ENCODE measurements at places on chromosomes 7 and 10.

DNA sequence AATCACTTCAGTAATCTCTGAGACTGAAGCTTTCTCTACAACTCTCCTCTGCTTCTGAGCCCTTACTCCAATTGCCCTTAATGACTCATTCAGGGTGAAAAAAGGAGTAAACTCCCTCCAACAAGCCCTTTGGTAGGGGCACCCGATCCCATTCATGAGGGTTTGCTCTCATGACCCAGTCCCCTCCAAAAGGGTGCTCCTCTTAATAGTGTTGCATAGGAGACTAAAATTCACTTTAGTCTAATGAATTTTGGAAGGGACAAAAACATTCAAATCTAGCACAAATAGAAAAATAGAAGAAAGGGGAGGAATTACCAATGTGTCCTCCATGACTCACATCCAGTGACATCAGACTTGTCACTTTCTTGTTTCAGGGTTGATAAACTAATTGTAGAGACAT, 66.2 kb upstream of the CCNY start:
- DNase-seq, result no peak

DNA sequence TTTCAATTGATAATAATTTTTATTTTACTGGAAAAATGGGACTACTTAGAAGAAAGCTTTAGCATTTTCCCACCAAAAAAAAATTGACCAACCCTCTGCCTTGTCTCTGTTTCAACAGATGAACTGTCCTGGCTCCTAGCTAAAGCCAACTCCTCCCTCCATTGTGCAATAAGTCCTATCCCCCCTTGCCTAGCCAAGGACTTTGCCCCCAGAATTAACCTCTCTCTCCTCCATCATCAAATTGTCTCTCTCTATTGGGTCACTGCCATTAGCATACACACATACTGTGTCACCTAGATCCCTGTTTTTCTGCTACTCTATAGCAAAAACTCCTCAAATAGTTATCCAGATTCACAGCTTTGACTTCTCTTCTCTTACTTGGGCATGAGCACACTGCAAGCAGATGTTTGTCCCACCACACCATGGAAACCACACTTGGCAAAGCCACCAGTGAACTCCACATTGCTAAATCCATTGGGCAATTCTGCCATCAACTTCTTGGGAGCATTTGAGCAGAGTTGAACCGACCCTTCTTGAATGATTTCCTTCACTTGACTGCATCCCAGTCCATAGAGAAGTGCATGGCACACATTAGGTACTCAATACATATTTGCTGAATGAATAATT, 91.4 kb upstream of the NEBL start:
- DNase-seq, result no peak

GRCh38 chr7:120052884-120053382, 220.0 kb upstream of the KCND2 start:
- DNase-seq, result no peak

- DNase-seq, result no peak
Observed at GRCh38 chr10:75764974-75765788, 333.8 kb downstream of the LRMDA start.

DNA sequence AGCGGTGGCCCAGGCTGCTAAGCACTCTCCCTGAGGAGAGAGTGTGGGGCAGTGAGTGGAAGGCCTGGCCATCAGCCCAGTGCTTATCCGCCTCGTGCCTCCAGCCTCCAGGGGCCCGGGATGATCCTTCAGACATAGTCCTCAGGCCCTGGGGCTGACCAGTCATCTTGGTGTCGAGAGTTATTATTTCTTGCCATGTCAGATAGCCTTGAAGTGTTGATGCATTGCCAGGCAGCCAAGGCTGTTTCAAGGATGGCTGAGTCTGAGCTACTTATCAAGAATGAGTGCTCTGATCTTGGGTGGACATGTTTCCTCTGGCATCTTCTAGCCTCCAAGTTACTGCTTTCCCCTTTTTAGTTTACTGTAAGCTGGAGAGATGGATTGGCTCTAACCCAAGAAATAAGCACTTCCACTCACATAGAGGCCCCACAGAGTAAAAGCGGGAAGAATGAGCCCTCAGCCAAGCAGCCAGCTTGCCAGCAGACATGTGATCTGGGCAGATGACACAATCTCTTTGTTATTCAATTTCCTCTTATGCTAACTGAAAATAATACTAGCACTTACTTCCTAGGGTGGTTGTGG, 136.5 kb upstream of the NAMPT start:
- no peak for DNase-seq

- DNase-seq, result no peak
Observed at GRCh38 chr10:119183664-119184412, 5.2 kb upstream of the PRDX3 start.

DNA sequence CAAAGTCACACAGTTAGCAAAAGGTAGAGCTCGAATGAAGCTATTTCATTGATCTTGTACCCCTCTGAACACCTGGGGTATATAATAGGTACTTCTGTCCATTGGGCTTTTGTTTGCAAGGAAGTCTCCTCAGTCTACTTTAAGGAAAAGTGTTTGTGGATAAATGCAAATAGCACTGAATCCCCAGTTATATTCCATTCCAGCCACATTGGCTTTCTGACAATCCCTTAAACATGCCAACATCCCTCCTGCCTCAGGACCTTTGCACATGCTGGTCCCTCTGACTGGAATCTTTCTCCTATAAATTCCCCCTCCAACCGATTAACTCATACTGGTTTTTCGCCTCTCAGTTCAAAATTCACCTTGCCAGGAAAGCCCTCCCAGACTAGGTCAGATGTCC, 17.1 kb downstream of the DUSP5 start:
- DNase-seq, result no peak

DNA sequence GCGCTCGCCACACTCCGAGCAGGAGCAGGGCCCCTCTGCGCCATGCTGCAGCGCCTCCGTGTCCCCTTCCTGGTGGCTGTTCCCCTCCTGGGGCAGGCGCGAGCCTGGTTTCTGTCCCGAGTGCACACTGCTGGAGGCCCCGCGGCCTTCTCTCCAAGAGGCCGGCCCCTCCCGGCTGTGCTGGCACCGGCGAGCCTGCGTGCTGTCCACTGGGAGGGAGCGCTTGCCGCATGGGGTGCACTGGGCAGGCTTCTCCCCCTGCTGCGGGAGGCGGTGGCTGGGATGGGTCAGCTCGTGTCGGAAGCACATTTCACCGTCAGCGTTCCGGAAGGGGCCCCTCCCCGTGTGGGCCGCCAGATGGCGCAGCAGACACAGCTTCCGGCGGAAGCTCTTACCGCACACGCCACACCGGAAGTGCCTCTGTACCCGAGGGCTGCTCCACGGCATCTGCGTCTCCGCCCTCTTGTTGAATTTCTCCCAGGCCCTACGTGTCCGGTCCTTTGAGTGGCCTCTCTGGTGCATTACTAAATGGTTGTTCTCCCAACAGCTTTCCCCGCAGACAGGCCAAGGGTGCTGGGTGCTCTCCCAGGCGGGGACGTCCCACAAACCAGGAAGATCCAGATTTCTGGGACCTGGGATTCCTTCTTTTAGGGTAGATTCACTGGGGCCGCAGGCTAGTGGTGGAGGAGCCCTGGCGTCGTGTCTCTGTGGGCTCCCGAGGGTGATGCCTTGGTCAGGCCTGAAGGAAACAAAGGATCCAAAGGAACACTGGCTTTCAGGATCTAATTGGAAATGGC, 18.7 kb downstream of the ZNF786 start:
- no peak for DNase-seq

- DNase-seq, result no peak
Observed at GRCh38 chr10:1608851-1609647, 128.3 kb downstream of the ADARB2 start.

DNA sequence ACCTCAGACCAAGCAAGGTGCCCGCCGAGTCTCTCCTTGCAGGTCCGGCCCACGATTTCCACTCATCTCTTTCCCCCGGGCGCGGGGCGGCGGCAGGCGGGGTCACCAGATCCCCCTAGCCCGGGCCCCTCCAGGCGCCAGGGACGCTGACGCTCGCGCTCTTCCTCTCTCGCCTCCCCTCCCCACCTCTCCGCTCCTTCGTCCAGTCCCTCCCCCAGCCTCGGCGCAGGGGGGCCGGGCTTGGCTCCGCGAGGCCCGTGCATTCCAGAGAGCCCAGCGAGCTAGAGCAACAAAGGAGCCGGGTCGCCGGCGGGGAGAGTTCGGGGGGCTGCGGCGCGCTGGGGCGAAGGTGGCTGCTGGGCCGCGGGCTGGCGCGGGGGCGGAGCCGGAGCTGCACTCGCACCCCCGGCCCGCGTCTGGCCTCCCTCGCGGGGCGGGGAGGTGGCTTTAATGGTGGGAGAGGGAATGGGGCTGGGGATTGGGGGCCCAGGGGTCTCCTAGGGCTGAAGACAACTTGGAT, at the start of gene SMO:
Gene SMO (plus strand): TSS at position 262 of the 520 bp plus-strand sequence. CDS start 519 bp downstream, outside the sequence.
- DNase-seq, result no peak

DNA sequence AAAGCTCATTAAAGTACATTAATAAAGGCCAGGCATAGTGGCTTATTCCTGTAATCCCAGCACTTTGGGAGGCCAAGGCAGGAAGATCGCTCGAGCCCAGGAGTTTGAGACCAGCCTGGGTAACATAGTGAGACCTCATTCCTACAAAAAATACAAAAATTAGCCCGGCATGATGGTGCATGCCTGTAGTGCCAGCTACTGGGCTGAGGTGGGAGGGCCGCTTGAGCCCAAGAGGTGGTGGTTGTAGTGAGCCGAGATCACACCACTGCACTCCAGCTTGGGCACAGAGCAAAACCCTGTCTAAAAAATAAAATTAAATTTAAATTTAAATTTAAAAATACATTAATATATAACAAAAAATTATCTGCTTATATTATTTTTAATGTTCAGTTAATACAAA, 7.1 kb upstream of the TAS2R39 start:
- no peak for DNase-seq

- no peak for DNase-seq
Observed at GRCh38 chr7:47460251-47460989, 121.5 kb downstream of the TNS3 start.

GRCh38 chr10:16965740-16966447, 148.7 kb upstream of the RSU1 start:
- DNase-seq, result no peak

- DNase-seq, result no peak
Observed at GRCh38 chr7:1578513-1578912, 8.7 kb upstream of the PSMG3 start.

- no peak for DNase-seq
Observed at GRCh38 chr10:119651514-119652360, 557 bp downstream of the BAG3 start.

DNA sequence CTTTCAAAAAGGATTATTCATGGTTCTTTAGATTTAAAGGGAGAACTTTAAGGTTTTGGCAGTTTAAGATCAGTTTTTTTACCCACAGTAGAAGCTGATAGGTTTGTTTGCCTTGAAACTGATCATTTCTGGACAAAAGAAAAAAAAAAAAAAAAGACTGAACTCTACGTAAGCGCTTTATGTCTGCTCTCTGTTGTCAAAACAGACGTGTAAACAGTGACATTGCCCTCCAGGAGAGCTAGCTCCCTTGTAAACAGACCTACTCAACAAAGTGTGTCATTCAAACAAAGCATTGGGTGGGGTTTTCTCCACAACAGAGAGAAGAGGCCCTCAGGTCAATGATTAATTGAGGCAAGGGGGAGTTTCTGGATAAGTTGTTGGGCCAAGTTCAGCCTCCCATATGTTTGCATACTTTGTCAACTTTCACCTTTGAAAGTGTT, 568.1 kb upstream of the LRRN3 start:
- DNase-seq, result no peak

DNA sequence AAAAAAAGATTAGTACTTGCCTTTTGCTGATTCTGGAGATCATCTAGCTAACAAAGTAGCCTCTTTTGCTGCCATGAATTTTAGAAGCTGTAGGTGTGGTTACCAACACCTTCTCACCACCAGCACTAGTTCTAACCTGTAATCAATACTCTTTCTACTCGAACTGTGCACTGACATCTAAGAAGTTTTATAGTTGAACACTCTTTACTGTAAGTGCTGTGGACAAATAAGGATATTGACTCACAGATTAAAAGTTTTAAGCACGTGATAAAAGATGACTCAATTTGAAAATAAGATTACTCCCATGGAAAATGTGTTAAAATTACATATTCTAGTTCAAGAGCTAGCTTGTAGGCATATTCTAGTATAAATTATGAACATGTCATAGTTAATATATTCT, 89.9 kb downstream of the REEP3 start:
- no peak for DNase-seq

GRCh38 chr7:30713392-30713791, 31.1 kb upstream of the CRHR2 start:
- no peak for DNase-seq

GRCh38 chr10:30902621-30903396, 128.9 kb downstream of the ZNF438 start:
- no peak for DNase-seq

GRCh38 chr10:84205853-84206525, 11.7 kb downstream of the CDHR1 start:
- no peak for DNase-seq

DNA sequence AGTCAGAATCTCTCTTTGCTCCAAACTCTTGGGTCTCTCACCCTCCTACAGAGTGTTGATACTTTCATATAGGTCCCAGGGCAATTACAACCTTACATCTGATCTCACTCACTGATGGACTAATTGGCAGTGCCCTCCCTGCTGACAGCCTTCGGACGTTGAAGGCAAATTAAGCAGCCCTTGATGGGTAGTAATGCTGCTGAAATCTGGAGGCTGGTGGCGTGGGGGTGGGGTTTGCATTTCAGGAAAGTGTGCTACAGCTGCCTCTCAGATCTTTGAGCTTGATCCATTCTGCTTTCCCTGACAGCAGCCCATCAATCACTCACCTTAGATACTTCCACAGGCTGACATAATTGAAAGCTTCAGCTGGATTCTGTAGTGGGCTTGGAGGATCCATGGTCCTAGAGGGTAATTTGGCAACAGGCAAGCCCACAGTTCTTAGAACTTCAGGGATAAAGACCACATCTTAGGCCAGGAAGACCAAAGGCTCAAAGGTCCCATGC, 349.1 kb upstream of the PODXL start:
- no peak for DNase-seq

DNA sequence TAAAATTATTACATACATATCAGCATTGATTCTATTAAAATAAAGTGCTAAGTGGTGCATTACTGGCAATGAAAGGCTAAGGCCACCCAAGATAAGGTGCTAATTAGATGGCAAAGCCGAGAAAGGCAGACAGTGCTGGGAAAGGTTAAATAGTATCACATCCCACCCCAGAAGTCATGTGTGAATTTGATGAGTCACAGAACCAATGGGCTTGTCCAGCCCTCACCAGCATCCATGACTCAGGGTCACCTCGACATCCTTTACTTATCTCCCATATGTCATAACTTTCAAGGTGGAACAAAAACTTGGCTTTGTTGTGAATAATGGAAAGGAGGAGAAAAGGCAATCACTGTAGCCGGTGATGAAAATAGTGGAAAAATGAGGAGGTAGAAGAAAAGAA, 459.1 kb downstream of the PLXNA4 start:
- no peak for DNase-seq

DNA sequence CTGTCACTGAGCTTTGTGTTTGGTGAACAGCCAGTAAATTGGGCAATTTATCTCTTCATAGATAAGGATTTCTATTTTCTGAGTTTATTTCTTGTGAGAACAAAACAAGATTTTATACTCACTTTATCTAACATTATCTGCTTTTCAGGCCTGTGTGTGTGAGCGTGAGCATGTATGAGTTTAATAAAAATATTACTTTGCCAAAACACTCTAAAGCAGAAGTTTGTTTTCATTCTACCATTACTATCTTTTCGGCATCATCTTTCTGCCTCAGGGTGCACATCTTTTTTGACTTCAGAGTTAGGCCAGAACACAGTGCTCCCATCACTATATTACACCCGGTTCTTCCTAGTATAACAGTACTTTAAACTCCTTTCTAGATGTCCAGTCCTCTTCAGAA, 13.0 kb downstream of the ZWINT start:
- no peak for DNase-seq

Data from activated CD4-positive, alpha-beta T cell treated with anti-CD3 and anti-CD28 coated beads for 24 hours (primary cell).